ENCODE measurements at places on chromosomes 7 and 10.

- no peak for DNase-seq
These were observed 328.4 kb upstream of the AOAH start for GRCh38 chr7:37052705-37053104.

DNA sequence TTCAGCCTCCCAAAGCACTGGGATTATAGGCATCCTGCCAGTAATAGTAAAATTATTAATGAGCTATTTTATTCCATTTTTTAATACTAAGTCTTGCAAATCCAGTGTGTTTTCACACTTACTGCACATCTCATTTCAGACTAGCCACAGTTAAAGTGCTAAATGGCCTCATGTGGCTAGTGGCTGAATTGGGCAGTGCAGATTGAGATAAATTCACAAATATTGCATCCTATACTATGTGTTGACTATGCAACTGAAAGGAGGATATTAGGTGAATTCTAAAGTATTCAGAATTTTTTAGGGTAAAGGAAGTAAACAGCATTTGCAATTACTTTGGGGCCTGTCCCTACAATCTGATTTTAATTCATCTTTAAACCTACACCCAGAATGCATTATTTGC is 10.2 kb downstream of the APBB1IP start:
- no peak for DNase-seq

GRCh38 chr10:36534471-36535002 is 590.9 kb upstream of the ANKRD30A start:
- DNase-seq: peak; percentile 82

- no peak for DNase-seq
These were observed 16.5 kb upstream of the PLAU start for GRCh38 chr10:73894245-73894971.

- DNase-seq: no peak
These were observed 55.7 kb downstream of the ST7 start for GRCh38 chr7:117008886-117009531.

GRCh38 chr7:132002343-132002968 is 446.0 kb upstream of the PODXL start:
- no peak for DNase-seq

DNA sequence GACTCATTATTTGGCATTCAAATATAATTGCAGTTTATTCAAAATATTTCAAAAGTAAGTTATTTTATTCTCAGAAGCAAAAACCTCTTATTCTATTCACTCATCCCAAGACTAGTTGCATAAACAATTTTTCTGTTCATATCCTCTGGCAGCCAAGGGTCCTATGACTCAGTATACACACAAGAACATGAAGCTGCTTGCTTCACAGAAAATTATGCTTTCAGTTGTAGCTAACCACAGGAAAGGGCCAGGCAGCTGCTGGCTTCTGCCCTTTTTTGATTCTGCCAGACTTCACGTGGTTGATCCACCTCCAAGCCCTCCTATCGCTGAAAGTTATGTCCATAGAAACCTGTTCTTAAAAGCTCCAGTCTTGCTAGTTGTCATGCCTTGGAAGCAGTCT is 108.8 kb downstream of the ABCA13 start:
- peak; percentile 68 for DNase-seq
